ENCODE measurements at places on chromosomes 7 and 10.

- DNase-seq: no peak
Observed at GRCh38 chr7:128941323-128941890, 3.7 kb downstream of the IRF5 start.

DNA sequence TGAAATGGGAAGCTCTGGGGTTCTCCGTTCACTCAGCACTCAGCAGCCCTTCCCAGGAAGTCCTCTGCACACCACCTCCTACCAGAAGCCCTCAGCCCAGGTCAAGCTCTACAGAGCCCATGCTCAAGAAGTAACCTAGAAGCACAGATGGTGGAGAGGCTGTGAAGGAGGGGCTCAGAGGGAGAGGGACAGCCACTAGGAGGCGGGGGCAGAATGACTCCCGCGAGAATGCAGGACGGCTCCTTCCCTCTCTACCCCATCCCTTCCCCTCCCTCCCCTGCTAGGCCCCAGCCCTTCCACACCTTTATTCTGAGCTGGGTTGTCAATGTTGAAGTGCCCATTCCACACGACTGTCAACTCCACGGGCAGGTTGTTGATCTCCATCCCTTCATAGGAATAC lies 373.2 kb downstream of the PLXNA4 start:
- no peak for DNase-seq

- DNase-seq: no peak
Observed at GRCh38 chr10:36493516-36493880, 631.9 kb upstream of the ANKRD30A start.

DNA sequence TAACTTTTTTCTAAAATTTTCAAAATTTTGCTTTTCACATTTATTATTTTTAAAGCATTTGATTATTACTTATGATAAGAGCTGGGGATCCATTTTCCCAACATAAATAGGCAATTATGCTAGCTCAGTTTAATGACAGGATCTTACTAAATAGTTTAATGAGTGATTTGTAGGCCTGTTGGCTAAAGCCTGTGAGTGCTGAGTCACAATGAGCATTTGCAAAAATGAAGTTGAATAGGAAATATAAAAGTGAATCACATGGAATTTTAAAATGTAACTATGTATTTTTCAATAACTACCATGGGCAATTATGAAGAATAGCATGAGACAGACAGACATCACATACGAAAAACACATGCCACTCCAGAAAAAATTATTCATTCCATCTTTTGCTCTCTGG lies 45.1 kb upstream of the ZPBP start:
- DNase-seq: no peak

DNA sequence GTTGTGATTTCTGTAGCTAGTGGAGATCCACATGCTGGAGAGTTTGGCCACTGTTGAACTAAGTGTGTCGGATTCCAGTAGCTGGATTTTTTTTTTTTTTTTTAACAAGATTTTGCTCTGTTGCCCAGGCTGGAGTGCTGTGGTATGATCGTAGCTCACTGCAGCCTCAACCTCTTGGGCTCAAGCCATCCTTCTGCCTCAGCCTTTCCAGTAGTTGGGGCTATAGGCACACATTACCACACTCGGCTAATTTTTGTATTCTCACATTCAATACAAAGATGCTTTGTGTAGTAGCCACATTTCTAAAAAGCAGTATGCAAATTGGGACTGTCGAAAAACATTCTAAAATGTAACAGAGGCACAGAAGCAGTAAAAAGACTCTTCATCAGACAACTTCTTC lies 63.5 kb downstream of the RABGEF1 start:
- DNase-seq: no peak

GRCh38 chr10:23073527-23073926 lies 21.9 kb upstream of the MSRB2 start:
- no peak for DNase-seq

DNA sequence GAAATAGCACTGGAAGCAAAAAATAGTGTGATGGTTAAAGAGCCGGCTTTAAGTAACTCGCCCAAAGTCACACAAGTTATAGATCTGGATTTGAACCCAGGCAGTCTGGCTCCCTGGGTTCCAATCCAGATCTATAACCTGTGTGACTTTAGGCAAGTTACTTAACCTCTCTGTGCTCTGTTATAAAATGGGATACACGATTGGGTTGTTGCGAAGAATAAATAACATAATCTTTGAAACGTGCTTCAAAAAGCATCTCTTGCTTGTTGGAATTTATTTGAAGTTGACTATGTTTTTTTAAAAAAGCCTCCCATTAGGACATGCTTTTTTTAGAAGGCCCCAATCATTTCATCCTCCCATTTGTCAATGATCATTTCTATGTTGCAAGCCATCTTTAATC lies 3.5 kb upstream of the LCOR start:
- DNase-seq: no peak

DNA sequence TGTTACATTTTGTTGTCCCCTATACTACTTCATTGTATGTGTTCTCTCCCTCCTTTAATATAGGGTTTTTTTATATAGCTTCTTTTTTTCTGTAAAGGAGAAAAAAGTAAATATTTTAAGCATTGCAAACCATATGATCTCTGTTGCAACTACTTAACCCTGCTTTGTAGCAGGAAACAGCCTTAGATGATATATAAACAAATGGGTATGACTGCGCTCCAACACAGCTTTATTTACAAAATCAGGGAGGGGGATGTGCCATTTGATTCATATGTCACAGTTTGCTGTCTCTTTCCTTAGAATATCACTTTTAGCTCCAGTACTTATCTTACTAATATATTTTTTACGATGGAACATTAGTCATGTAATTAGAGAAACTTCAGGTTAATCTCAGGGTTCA lies 155.2 kb upstream of the GNAI1 start:
- no peak for DNase-seq

DNA sequence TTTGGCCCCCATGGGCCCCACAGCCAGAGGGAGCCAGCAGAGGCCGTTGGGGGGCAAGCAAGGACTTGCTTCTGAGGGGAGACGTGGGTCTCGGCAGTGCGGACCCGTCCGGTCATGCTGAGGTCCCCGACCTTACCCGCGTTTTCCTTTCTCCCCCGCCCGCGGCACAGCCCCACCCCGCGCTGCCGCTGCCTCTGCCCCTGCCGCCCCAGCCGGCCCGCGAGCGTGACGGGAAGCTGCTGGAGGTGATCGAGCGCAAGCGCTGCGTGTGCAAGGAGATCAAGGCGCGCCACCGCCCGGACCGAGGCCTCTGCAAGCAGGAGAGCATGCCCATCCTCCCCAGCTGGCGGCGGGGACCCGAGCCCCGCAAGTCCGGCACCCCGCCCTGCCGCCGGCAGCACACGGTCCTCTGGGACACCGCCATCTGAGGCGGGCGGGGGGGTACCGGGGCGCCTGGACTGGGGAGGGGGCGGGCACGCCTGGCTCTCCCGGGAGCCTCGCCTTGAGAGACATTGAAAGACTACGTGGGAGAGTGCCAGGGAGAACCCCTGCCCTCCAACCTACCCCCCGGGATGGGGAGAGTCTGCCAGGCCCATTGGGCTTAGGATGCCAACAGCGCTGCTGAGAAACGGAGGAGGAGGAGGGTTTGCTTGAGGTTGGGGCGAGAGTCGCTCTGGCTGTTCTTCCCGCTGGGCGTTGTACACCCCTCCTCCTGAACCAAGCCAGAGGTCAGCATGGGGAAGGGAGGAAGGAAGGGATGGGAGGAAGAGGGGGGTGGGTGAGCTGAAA lies 9.9 kb downstream of the NYAP1 start:
- DNase-seq: no peak

All from NCI-H187 (cell line).